Stimulated activated CD4-positive, alpha-beta T cell treated with anti-CD3 and anti-CD28 coated beads, Interleukin-1b, Interleukin-23, amount 100 ng/mL, for 24 hours (primary cell): ENCODE measurements at places on chromosomes 2 and 18.

- DNase-seq = peak; percentile 21
Observed at GRCh38 chr18:5197032-5197434, at the start of gene AKAIN1. Gene AKAIN1, minus strand, starts transcription at chr18:5197257. Its CDS starts 204 bp downstream, at chr18:5197053.

DNA sequence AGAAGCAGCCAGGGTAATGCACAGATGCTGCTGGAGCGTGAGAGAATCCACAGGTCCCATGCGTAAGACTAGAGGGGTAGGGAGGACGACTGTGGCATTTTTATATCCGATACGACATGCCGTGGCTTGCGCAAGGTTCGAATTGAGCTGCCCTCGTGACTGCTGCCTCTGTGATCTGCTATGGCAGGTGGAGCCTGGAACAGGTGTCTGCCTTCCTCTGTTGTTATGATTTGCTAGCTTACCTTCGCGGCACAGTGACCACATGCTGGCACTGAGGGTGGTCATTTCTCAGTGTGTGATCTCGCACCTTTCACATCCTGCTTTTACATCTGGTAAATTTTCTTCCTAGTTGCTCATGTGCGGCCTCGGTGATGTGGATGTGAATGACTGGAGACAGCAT is 240.2 kb downstream of the ALPK2 start:
- no peak for DNase-seq

- DNase-seq = no peak
Observed at GRCh38 chr18:65651192-65651591, 99.6 kb upstream of the CDH7 start.

DNA sequence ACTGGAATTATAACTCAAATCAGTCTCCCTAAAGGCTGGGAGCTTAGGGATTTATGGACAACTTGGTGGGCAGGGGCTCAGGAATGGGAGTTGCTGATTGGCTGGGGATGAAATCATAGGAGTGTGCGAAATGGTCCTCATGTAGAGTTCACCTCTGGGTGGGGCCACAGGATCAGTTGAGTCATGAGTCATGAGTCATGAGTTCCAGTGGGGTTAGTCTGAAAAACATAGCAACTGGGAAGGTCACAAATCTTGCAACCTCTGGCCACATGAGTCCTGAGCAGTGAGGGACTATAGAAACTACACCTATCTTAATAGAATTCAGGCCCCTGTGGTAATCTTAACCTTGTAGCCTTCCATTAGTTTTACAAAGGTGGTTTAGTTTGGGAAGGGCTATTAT is 383.3 kb downstream of the RBM43 start:
- DNase-seq = no peak

GRCh38 chr2:42951263-42951938 is 159.0 kb upstream of the HAAO start:
- no peak for DNase-seq

DNA sequence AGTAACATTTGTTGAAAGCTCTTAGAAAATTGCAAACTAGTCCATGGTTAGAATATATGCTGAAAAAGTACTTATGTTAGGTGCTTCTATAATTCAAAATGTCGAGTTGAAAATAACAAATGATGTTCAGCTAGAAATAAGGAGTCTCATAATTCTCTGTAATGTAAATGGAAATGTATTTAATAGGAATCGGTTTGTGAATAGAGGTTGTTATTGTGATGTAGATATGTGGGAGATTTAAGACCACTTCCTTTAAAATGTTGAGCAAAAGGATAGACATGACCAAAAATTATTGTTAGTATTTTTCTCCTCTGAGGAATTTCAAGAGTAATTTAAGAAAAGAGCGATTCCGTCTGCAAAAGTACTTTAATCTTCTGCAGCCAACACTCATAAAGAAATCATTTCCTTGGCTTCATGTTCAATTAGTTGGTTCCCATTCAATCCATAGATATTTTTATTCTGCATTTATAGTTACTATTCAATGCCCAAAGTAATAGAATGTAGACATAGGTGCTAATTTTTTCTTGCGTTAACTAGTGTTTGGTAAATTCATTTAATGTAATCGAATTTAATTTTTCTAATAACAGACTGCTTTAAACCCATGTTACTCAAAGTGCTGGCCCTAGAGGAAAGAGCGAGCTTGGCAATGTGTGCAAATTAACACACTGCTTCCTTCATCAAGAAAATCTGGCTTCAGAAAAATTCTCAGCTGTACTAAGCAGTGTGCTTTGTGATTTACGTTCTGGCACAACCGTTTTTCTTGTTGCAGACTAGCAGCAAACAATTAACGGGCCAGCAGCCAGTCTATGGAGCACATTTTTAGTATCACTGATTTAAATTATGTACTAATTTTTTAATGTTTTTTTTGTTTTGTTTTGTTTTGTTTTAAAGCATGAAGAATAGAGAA is 32.2 kb downstream of the FN1 start:
- no peak for DNase-seq
